ENCODE measurements at places on chromosomes 6 and 20. TPM values are rescaled to one million over a fixed set of nuclear protein-coding genes. Genes with fewer than 3 reads are reported as not detected.

The KCNB1 gene
- 3.5 TPM for total RNA-seq

The F13A1 gene
- 203 TPM for total RNA-seq

GRCh38 chr6:137783710-137784109 is 83.3 kb upstream of the TNFAIP3 start:
- no peak for DNase-seq

GRCh38 chr20:61502433-61502832 is 250.4 kb downstream of the CDH4 start:
- DNase-seq, result no peak

DNA sequence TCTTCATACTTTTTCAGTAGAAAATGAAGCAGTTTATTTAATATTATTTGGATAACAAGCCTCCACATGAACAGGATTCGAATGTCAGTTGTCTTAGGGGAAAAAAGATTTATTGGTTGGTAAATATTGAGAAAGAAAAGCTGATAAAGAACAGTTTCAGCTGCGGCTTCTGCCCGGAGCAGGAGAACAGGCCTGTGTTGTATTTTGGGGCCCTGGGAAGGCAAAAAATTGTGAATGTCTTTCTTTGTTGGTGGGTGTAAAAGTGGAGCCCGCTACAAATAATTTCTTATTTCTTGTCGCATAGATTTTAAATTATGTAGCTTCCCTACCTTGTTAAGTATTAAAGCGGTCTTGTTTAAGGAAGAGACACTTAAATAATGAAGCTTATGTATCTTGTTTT is 90.5 kb upstream of the PAX1 start:
- DNase-seq, result no peak

All from urinary bladder (tissue), 4 donors.